NCI-H1092 treated with DMSO at 0.1 percent for 48 hours (cell line): ENCODE measurements at places on chromosomes 3 and 15.

GRCh38 chr3:109930582-109930981 is 593.2 kb upstream of the DPPA4 start:
- DNase-seq: no peak

- no peak for DNase-seq
Measured at GRCh38 chr15:66071160-66071920, 182.2 kb downstream of the MEGF11 start.

- DNase-seq: no peak
Measured at GRCh38 chr15:35624881-35625280, 78.9 kb upstream of the DPH6 start.

- no peak for DNase-seq
Measured at GRCh38 chr3:153305189-153305588, 143.2 kb downstream of the RAP2B start.

DNA sequence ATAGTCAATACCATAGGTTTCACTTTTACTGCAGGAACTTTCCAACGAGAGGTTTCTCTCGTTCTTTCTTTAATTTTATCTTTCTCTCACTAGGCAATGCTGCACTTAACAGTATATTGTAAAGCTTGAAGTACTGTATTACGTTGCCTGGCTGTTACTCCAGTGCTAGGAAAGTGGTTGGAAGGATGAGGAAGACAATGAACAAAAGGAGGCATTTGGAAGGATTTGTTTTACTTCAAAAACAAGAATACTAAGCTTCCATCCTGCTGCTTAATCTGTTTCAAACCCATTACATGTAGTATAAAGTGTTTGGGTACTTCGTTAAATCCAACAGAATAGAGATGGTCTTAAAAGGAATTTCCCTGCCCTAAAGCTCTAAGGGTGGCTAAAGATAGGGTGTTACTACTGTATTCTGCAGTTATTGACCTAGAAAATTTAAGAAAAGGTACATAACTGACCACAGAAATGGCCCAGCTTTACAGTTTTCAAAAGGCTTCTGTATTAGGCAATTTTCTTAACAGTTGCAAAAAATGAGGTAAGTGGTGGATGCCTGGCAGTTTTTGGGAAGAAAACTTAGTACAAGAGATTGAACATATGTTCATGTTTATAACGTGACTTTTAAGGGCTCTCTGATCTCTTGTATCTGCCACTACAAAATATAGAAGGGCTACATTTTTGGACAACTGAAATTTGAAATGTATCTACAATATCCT is 785 bp upstream of the IFT57 start:
- DNase-seq: peak; percentile 42

DNA sequence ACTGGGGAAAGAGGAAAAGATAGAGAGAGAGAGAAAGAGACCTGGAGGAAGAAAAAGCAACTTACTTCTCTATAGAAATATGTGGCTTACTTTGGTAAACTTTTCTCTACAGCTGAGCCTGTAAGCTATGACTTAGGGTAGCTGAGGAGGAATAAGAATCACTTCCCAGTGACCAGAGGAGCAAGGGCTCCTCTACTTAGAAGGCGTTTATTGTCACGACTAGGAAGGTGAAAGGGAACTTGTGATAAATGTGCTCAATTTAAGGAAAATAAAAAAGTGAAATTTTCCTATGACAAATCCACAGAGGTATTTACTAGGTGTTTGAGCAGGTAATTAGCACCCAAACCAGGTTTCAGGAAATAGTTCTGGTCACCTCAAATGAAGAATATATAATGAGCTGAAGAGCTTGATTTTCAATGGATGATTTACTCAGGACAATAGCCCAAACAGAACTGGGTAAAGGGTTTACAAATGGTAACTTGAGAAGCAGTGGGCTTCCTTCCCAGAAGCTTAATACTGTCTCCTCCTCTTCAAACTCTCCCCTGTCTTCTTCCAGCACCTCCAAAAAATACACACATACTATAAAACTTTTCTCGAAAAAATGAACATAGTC is 46.1 kb downstream of the SOX2 start:
- peak; percentile 25 for DNase-seq

GRCh38 chr15:33467816-33468163 is 157.0 kb downstream of the RYR3 start:
- no peak for DNase-seq

DNA sequence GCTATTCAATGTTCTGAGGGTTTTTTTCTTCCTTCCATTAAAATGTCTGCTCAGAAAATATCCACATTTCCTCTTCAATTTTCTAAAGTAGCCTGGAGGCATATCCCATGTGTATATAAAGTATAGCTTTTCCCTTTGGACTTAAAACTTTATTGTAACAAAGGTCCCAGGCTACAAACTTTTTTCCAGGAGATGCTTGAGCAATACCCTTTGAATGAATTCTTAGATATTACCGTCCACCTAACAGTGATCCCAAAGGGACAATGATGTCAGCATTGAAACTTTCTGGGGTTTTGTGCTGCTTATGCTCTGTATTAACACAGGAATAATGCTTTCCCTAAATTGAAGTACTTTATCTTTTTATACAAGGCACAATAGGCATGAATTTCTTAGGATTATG is 525.2 kb downstream of the CADM2 start:
- DNase-seq: no peak

GRCh38 chr15:78915341-78916087 is 29.3 kb downstream of the CTSH start:
- no peak for DNase-seq

- DNase-seq: no peak
Measured at GRCh38 chr3:17179381-17180205, 294.8 kb downstream of the PLCL2 start.

DNA sequence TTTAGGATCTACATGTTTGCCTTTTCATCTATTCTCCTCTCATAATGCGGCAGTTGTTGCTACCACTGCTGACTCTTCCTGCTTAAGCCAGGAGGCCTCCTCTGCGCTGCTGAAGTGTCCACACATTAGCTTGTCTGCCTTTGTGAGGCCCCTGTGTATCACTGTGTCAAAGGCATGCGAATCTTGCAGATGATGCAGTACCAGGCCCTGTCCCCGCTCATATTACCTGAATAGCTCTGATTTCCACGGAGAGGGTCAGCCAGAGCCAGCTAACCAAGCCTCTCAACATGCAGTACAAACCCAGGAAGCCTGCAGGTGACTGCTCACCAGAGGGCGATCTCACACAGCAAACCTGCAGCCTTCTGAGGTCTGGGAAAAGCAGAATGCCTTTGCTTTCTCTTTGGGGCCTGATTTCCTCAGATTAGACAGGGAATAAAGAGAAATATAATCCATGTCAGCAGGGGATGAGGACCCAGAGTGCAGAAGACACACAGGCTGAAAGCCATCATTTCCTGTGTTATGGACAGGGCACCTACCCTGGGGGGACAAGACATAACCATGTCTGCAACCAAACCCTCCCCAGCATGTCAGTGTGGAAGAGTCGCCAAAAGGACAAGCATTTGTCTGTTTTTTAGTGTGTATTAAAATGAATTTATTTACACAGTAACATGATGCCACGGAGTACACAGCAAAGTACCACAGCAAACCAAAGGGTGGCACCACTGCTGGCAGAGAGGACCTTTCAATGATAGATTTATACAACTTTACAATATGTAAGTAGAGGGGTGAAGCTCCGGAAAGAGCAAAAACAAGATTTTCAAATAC is 36.8 kb upstream of the TSPAN3 start:
- DNase-seq: peak; percentile 25

DNA sequence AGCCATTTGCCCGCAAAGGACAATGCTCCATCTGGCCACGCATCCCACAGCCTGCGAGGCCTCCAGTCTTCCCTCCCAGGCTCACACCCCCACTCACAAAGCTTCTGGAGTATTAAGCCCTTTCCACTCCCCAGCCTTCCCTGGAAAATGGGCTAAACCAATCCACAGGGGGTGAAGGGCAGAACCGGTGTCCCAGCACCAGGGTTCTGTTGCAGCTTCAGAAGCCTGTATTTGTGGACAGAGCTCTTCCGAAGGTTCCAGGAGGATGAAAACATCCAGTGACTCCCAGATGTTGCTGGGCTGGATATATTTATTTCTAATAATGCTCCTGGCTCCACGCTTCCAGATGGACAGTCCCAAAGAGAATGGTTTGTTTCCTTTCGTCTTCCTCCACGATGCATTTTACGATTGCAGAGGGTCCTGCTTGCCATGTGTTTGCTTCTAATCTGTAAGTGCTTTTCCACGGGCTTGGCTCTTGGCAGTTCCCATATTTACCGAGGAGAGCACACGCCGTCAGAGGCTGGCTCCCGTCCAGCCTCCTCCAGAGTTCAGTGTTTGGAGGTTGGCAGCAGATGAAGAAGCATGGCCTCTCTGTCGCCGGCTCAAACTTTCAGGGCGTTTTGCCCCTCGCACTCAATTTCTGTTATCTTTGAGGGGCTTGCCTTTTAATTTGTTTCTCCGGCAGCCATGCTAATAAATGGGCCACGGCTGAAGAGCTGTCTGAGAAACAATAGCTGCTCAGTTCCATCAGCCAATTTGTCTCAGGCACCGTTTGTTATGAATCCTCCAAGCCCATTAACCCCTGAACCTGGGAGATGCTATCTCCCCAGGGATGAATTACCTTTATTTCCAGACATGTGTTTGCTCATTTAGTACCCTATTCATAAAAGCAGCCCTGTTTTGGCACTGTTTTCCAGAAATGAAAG is 367.9 kb upstream of the PROK2 start:
- DNase-seq: peak; percentile 98

DNA sequence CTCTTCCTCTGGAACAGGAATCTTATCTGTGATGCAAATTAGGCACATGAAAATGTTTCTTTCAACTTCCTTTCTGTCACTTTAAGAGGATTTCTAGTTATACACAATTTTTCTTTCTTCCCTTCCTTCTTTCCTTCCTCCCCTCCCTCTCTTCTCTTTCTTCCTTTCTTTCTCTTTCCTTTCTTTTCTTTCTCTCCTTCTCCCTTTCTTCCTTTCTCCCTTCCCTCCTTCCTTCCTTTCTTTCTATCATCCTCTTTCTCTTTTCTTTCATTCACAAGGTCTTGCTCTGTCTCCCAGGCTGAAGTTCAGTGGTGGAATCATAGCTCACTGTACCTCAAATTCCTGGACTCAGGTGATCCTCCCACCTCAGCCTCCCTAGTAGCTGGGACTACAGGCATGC is 18.0 kb upstream of the C2CD4B start:
- no peak for DNase-seq

GRCh38 chr3:73210759-73211158 is 149.3 kb downstream of the EBLN2 start:
- DNase-seq: peak; percentile 3

DNA sequence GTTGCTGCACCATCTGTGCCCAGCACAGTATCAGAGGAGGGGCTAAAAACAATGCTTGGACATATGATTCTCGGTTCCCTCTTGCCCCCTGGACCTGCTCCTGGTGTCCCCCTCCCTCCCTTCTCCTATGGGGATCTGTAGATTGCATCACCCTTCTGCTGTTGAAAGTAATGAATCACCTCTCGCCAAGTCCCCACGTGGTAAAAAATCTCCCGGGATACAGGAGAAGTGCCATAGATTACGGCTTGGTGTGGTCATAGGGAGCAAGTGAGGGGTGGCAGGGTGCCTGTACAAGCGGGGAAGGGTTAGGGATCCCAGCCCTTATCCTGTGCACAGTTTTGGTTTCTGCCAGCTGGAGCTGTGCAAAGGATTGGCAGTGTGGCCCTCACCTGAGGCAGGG is 37.7 kb downstream of the AMOTL2 start:
- DNase-seq: no peak

DNA sequence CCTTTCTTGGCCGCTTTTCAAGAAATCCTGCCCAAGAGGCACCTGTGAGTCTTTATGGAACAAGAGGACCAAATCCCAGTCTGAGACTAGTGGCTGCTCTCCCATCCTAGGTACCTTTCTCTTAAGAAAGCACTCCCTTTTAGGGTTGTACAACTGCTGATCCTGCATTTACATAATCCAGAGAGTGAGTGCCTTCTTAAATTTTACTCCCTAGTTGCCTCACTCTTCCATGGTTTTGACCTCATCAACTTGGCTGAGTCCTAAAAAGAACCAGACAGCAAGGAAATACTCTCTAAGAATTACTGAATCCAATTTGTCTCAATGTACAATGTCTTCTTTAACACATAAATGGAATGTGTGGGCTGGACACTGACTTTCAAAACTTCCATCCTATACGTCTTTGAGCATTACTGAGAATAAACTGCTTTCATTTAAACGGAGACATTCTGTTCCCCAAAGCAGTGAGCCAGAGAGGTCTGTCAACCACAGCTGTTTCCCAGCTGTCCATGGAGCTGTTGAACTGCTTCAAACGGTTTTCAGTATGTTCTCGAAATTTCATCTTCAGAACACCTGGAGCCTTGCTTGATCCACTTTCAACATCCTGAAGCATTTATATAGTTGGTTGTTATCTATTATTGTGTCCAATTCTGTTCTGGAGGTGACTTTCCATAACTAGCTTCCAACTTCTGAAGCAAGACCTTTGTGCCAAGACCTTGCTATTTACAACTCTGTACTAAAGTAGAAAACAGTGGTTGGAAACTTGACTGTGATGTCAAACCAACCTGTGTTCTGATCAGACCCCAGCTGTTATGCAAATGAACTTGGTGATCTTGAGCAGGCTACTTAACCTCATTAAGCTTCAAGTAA is 179.1 kb downstream of the SLC9A9 start:
- DNase-seq: no peak

GRCh38 chr15:96262097-96262496 is 68.4 kb upstream of the NR2F2 start:
- DNase-seq: no peak

DNA sequence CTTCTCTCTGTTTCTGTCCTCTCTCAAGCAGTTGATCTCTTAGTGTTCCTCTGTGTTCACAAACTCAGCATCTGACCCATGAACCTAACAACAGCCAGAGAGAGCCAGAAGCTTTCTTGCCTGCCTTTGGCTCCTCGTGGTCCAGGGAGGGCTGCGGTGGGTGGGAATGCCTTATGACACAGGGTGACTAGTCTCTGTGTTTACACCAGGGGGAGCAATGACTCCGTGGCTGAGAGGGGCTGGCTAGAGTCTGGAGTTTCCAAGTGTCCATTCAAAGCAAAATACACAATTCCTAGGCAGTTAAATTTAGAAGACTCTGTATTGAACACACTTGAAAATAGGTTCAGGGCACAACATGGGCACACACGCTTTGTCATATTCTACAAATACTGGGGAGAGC is 370.0 kb upstream of the FRG2C start:
- peak; percentile 31 for DNase-seq

DNA sequence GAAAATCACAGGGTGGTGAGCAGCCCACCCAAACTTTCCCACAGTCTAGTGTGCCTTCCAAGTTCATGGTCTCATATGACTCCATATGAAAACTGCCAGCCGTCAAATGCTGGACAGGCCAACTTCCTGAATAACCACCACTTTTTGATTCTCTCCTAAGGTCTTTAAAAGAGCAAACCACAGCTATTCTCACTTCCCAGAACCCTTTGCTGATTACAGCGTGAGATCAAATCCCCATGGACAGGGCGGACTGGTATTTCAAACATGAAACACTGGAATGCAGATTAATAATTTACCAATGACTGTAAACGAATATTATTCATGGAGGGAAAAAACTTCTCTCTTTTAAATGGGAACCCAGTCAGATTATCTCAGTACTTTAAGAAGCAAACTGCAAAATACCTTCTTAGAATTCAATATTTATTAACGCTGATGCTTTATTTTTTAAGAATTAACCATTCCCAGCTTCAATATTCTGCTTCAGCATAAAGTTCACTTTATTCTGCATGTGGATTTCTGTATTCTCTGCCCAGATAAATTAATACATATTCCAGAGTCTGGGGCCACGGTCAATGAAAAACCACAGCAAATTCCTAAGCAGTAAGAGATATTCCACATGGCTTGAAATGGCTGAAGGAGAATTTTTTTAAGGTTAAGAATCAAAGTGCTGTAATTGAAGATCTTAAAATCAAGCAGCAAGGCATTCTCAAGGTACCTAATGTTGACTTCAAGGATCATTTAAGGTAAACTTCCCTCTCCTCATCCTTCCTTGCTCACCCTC is 42.9 kb downstream of the MYO1E start:
- DNase-seq: no peak

- DNase-seq: no peak
Measured at GRCh38 chr3:55191911-55192775, 264.3 kb upstream of the LRTM1 start.
